ENCODE measurements at places on chromosomes 16 and 17. TPM values are rescaled to one million over a fixed set of nuclear protein-coding genes. Genes with fewer than 3 reads are reported as not detected.

MT4 gene
- total RNA-seq, result not detected

COL1A1 gene
- 6,733 TPM for total RNA-seq

SLFN12L gene
- 0.37 TPM for total RNA-seq

IRX5 gene
- total RNA-seq, result 1.1 TPM

KIF2B gene
- not detected for total RNA-seq

ASIC2 gene
- total RNA-seq, result not detected

C16orf96 gene
- total RNA-seq, result not detected
